ENCODE measurements at places on chromosomes 2 and 18.

GRCh38 chr2:60735496-60736250 lies 20.4 kb upstream of the PAPOLG start:
- no peak for DNase-seq

- DNase-seq: no peak
Observed at GRCh38 chr2:54763636-54764291, 40.3 kb downstream of the EML6 start.

DNA sequence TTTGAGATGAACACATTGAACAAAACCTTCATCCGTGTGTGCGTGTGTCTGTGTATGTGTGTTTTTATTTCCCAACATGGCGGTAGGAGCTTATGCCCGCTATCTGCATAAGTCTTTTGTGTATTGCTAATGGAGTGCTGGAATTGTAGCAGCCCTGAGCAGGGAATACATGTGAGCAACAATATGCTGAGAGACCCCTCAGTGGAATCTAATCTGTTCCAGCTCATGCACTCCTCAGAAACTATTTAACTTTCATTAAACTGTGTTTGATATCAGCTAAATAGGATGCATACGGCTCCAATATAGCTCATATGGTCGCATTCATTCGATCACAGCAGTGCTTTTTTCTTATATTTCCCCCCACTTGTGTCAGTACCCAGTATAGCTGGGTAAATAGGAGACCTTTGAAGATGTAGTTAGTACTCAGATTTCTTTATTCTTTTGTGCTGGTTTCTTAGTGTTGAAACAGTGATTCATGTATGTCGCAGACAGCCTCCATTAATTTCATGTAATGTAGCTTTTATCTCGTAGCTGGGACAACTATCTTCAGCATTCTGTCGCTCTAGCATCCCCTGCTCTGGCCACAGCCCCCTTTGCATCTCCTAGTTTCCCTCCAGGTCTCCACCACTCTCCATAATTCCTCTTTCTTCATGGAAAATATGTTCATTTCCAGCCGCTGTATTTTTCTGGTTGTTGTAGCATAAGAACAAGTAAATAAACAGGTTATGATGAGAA lies 891.2 kb downstream of the BCL11A start:
- no peak for DNase-seq

GRCh38 chr2:141513853-141514252 lies 617.0 kb downstream of the LRP1B start:
- DNase-seq: no peak

- DNase-seq: no peak
Observed at GRCh38 chr2:187875261-187876141, 321.3 kb upstream of the TFPI start.

GRCh38 chr2:132671151-132671835 lies 1.3 kb upstream of the LYPD1 start:
- DNase-seq: no peak

GRCh38 chr18:63784787-63785452 lies 9.7 kb downstream of the SERPINB7 start:
- no peak for DNase-seq

GRCh38 chr2:68548396-68548795 lies 81.0 kb downstream of the APLF start:
- DNase-seq: no peak

- DNase-seq: no peak
Observed at GRCh38 chr2:39156107-39156506, 35.3 kb upstream of the SOS1 start.

GRCh38 chr18:22332590-22332989 lies 85.1 kb downstream of the CTAGE1 start:
- DNase-seq: no peak

DNA sequence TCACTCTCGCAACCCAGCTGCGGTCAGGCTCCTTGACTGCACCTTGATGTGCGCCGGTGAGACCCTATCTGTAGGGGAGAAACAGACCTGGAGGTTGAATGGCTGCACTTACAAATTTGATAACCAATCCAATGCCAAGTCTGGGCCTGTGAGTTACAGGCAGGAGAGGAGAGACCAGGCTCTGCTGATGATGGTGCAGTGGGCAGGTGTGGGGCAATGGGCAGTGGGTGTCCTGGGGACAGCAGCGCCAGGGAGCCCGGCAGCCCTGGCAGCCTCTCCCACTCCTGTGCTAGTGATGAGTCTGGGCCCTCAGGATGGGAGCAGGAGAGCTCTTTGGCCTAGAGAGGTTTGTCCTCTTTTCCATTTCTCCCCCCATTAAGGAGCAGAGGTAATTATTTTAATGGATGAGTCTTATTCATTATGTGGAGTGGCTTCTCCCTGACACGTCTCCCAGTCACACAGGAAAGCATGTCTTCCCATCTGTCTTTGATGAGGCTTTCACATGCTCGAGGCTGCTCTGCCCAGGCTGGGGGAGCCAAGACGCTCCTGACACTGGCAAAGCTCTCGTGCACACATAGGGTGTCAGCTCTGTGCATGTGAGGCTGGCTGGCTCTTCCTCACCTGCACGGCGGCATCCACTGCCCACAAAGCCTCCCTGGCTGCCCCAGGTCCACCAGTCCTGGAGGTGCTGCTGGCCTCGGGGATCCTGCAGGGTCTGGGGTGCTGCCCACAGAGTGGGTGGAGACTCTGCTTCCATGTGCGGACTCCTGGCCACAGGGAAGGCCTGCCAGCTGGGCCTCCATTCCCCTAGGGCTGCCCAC lies 10.0 kb upstream of the ALLC start:
- DNase-seq: no peak

GRCh38 chr2:714005-714741 lies 37.0 kb upstream of the TMEM18 start:
- DNase-seq: peak; percentile 34

DNA sequence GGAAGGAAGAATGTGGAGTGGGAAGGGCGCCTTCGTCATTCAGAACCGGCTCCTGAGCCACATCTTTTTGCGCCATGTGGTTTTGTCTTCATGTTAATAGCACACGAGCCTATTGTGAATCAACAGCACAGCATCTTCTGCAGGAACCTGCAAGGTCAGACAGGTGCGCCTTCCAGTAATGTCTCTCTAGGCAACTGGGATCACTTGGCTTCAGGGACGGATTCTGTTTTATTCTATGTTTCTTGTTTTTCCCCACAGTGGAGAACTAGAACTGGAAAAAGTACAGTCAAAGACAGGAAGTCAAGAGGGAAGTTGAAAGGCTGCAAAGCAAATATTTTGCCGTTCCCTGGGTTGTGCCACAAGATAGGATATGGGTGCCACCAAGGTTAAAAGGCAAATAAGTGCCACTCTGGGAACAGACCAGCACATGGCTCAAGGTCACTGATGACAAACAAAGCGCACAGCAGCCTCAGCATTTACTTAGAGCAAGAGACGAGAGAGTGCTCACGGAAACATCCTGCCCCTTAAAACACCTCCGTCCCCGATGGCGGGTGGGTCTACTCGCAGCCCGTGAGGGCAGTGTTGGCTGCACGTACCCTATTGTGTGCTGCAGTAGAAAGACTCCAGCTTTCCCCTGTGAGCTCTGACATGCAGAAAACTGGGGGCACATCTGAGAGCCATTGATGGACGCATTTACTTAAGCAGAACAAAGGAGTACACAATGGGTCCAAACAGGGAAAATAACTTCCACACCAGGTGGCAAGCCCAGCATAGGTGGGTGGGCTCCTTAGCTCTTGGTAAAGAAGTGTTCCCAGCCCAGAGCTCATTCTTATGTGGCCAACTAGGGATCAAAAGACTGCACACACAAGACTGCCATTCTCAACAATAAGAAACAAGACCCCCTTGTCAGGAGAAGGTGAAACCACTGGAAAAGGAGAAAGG lies 107.2 kb upstream of the PARD3B start:
- DNase-seq: no peak

DNA sequence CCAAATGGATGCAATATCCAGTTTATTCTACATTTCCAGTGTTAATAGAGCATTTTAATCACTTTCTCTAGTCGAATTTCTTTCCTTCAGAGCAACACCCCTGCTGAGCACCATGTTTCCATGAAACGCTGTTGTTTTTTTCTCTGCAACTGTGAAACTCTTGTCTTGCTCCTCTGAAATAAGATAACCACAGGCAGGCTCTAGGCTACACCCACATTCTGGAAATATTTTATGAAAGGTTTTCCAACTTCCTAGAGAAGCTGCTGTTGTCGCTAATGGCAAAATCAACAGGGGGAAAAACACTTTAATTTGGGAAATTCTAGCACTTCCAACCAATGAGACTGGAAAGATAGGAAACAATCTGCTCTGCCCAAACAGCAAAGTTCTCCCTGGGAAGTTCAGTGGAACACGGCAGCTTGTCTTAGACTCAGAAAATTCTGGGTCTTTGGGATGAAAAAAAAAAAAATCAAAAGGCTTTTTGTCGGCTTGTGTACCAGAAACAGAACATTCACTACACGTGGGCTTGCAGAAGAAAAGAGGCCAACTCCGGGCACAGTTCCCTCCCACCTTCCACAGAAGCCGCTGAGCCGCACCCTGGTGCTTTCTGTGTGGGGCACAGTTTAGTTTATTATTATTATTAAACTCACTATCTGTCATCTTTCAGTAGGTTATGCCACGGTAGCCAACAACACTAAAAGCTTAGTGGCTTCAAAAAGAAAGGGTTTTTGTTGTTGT lies 98.7 kb downstream of the MMADHC start:
- DNase-seq: no peak

GRCh38 chr18:35775887-35776286 lies 194.3 kb downstream of the GALNT1 start:
- DNase-seq: no peak

DNA sequence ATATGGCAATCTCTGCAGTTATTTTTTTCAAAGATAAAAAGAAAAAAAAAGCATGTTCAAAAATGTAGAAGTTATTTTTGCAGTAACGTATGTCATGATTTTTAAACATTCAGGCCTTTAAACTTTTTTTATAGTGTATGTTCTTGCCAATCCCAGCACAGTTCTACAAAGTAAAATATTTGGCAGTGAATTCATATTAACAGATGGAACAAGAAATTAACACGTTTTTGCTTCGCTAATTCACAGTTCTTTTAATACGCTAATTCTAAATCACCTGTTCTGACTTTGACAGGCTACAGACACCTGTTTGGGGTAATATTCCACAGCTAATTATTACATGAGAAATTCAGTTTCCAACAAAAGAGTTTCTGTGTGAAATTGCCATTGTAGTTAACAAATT lies 183.2 kb downstream of the ARHGAP15 start:
- DNase-seq: no peak

GRCh38 chr2:26581991-26582842 lies 58.9 kb downstream of the CIB4 start:
- no peak for DNase-seq

- DNase-seq: no peak
Observed at GRCh38 chr2:219210196-219210885, 3.8 kb downstream of the ZFAND2B start.

GRCh38 chr18:3631887-3632286 lies 181.9 kb downstream of the TGIF1 start:
- DNase-seq: no peak

DNA sequence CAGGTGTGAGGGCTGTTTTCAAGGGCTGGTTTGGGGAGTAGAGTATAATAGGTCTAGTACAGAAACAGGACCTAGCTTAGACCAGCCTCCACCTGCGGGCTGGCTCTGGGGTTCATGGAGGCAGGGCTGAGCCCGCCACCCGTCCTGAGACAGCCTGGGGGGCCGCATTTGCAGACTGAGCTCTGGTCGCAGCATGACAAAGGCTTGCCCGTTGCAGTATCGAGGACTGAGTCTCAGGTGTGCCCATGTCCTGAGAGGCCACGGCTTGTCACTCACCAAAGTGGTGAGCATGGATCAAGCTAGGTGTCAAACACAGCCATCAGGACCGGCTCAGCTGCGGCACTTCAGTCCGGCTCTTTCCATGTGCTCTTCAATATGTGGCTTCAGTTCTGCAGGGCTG lies 144.7 kb downstream of the KLHL29 start:
- no peak for DNase-seq

DNA sequence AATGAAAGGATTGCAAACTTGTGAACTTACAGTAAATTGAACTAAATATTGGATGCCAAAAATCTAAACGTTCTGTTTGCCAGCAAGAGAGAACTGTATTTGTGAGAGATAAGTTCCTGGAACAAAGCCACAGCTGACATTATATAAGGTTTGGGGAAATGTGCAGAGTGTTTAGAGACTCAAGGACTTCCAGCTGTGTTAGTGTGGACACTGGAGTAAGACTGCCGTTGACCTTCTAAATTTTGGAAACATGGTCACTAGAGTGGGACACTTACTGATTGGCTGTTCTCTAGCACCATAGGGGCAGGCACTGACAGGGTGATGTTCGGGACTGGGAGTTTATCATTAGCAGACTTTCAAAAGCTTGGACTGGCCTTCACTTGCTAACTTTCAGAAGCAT lies 40.5 kb downstream of the SCN9A start:
- no peak for DNase-seq

- no peak for DNase-seq
Observed at GRCh38 chr18:72700961-72701710, 157.0 kb upstream of the CBLN2 start.

DNA sequence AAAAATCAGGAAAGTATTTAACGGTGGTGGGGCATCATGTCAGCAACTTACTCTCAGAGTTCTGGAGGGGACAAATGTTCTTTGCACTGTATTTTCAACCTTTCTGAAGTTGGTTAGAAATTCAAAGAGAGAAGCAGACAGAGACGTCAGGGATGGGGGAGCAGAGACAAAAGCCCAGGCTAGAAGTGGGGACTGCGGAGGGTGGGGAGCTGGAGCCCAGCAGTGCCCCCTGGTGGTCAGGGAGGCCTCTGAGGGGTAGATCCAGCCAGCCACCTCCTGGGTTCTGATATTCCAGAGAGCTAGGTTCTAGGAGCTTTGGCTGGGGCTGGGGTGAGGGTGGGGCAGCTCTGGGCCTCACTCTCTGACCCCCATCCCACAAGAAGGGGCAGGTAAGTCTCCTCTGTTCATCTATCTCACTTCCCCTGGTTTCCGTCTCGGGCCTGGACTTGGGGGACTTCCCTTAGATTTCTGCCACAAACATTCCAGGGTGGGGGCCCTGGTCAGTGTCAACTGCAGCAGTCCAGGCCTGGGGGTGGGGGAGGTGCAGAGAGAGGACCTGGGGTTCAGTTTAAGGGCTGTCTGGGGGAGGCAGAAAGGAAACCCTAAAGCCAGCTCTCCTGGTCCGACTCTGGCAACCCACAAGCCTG lies 8.9 kb downstream of the TNS1 start:
- DNase-seq: peak; percentile 19

- DNase-seq: no peak
Observed at GRCh38 chr2:2567776-2568175, 236.7 kb upstream of the MYT1L start.

GRCh38 chr2:190344276-190344827 lies 963 bp downstream of the INPP1 start:
- DNase-seq: peak; percentile 16

- no peak for DNase-seq
Observed at GRCh38 chr2:48589170-48589767, 28.4 kb upstream of the GTF2A1L start.

GRCh38 chr2:206921529-206921928 lies 17.8 kb upstream of the CPO start:
- DNase-seq: no peak

GRCh38 chr2:101745711-101746694 lies 48.5 kb downstream of the MAP4K4 start:
- no peak for DNase-seq

- DNase-seq: no peak
Observed at GRCh38 chr2:219448776-219449341, 14.2 kb downstream of the SPEG start.

- DNase-seq: no peak
Observed at GRCh38 chr18:3830604-3831003, 380.6 kb downstream of the TGIF1 start.

- DNase-seq: no peak
Observed at GRCh38 chr2:38245114-38245641, 131.9 kb downstream of the ATL2 start.

- no peak for DNase-seq
Observed at GRCh38 chr2:102438578-102438977, 15.6 kb downstream of the IL18RAP start.

Measured in CD4-positive, alpha-beta T cell treated with Interferon gamma for 1 hour (primary cell).